ENCODE measurements at places on chromosomes 5 and 9.

- DNase-seq = no peak
Measured at GRCh38 chr5:439636-440035, 3.3 kb upstream of the EXOC3 start.

DNA sequence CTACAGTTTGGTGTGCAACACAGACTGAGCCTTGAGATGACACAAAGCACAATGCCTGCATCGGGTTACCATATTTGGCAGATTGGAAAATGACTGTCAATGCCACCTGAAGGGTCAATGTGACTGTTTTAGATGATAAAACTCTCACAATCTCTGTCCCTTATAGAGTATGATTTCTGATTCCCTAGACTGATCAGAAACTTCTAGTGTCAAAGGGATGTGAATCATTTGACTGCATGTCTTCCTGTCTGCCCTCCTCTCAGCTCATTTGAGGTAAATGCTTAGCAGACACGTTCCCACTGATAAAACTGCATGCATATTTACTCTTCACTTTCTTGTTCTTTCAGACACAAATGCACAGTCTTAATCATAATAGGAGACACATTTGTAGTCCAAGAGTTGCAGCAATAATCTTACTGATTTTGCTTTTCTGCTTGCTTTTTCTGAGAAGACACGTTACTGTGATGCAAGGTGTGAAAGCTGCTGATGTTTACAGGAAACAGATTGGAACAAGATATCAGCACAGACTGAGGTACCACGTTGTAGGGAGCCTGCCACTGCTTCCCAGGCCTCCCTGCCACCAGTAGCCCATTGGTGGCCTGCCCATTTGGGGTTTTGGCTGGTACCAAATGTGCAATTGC is 77.8 kb downstream of the GCNT4 start:
- DNase-seq = peak; percentile 33

DNA sequence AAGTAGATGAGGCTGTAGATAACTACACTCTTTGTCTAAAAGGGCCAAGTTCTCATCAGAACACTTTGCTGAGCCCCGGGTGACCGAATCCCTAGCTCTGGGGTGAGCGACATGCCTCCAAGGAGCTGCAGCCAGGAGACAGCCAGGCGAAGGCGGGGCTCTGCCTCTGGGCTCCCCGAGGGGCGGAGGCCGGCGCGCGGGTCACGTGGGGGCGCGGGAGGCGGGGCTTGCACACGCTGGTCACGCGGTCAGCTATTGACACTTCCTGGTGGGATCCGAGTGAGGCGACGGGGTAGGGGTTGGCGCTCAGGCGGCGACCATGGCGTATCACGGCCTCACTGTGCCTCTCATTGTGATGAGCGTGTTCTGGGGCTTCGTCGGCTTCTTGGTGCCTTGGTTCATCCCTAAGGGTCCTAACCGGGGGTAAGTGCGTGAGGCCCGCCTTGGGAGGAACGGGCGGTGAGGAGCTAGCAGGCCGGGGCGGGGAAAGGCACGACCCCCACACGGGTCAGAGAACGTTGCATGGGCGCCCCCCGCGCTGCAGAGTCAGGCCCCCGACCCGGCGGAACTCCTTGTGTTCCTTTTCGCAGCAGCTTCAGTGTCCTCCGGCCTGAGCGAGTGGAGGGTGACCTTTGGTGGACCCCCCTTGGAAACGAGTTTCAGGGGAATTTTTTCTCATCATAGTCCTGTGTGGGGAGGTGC is at the start of gene ATP6V0E1:
TSS of gene ATP6V0E1 (plus strand) at position 230 of the 702 bp plus-strand sequence. CDS start at position 320, 90 bp downstream.
- DNase-seq = peak; percentile 93

DNA sequence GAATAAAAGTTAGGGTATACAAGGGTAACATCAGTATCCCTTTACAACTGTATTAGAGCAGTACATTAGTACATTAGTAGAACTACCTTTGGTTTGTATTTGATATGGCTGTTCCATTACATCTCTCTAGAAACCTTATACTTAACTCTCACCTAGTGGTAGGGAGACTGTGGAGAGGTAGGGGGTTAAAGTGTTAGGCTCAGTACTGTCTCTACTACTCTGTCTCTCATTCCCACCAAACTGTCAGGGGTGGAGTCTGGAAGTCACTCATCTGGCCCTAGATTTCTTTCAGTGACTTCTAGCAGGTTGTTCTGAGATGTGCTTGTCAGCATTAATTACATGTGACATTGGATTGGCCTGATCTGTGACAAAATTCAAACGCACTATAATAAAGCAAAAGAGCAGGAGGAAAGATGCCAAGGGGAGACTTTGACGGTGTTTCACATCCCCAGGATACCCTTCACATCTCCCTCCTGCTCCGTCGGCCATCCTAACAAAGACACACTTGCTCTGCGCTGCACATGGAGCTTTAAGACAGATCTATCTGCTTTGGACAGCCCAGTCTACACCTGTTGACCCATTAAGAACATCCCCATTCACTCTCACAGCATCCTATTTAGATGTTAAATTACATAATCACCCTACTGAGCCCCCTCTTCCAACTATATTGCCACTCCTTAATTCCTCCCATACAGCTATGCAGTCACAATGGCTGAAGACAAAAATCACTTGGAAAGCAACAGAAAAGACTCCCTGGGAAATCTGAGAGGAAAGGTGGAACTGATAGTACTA is 1043.0 kb upstream of the DMAC1 start:
- DNase-seq = no peak

DNA sequence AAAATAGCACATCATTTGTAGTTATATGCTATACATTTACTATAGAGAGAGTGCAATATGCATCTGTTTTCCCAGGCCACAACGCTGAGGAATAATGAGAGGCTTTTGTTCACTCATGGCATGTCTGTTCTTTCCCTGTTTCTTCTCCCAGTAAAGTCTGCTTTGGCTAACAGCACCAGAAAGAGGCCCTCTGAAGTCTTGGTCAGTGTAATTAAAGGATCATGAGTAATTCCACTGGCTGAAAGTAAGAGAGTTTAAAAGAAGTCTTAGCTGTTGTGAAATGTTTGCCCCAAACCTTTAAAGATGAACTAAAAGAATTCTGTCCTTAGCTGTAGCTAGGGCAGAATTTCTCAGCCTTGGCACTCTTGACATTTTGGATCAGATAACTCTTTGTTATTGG is 228.8 kb downstream of the TLE4 start:
- no peak for DNase-seq

- no peak for DNase-seq
Measured at GRCh38 chr5:174752121-174752520, 27.7 kb downstream of the MSX2 start.

DNA sequence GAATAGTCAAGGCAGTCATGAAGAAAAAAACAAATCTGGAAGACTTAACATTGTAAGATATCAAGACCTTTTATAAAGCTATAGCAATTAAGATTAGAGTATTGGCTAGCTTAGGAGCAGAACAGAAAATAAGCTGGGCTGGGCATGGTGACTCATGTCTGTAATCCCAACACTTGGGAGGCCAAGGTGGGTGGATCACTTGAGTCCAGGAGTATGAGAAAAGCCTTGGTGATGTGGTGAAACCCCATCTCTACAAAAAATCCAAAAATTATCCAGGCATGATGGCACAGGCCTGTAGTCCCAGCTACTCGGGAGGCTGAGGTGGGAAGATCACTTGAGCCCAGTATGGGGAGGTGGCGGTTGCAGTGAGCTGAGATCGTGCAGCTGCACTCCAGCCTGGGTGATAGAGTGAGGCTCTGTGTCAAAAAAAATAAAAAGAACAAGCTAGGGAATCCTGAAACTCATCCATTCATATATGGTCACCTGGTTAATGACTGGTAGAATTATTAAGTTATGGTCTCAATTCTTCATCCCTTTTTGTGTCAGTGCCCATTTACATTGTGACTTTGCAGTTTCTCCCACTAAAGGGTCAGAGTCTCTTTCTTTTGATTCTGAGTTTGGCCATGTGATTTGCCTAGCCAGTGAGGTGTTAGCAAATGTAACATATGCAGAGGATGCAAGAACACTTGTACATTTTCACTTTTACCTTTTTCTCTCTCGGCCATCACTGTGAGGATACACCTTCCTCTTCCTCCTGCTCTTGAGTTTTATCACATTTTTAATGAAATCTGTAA is 144.6 kb upstream of the SGCD start:
- DNase-seq = no peak

GRCh38 chr5:32690153-32690552 is 21.0 kb upstream of the NPR3 start:
- no peak for DNase-seq

GRCh38 chr9:137582286-137582860 is 3.6 kb upstream of the DPH7 start:
- peak; percentile 21 for DNase-seq

DNA sequence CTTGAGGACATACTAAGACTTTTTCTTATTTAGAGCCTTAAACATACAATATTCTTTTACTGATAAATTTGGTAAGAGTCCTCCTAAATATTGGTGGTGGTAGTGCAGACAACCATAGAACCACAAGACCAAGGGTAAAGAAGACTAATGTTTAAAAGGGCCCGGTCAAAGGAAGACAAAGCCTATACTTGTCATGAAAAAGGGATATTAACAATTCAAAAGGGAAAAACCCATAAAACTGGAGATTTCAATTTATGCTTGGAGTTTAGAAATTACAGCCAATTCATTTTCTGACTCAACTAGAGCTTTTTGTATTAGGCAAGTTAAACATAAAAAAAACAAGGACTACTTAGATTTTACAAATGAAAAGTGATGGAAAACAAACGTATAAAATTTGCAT is 24.4 kb downstream of the FEM1C start:
- DNase-seq = no peak

DNA sequence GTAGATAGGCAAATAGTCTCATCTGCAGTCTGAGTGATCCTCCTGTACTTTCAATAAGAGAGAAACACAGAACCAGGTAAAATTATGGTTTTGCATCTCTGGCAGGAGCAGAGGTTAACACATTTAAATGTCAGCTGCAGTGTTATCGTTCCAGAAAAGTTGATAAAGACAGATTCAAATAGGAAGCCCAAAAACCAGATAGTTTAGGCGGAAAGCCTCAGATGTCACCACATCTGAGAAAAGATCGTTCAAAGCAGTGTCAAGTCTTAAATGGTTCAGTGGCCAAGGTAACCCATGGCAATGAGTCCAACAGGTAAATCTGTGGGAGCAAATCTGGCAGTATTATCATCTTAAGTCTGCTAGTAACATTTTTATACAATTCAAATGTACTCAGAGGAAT is 542.1 kb upstream of the MEF2C start:
- no peak for DNase-seq

DNA sequence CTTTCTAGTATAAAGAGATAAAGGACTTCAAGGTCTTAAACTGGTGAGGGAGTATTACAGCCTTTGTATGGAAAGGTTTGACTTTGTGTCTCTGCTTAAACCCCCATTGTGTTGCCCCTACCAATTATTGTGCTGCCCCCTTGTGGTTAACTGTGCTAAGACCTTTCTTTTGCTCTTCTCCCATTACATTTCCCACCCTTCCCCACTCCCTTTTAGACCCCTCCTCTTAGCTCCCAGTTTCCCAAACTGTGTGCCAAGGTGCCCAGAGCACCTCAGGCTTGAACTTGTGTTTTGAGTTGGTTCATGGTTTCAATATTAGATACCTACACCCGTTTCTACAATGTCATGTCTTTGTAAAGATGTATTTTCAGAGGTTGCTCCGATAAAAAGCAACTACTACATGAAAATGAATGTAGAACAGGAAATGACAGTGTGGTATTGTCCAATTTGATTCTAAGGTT is 2.9 kb downstream of the JAK2 start:
- peak; percentile 73 for DNase-seq

GRCh38 chr5:79074641-79075040 is 5.1 kb downstream of the BHMT2 start:
- DNase-seq = no peak

DNA sequence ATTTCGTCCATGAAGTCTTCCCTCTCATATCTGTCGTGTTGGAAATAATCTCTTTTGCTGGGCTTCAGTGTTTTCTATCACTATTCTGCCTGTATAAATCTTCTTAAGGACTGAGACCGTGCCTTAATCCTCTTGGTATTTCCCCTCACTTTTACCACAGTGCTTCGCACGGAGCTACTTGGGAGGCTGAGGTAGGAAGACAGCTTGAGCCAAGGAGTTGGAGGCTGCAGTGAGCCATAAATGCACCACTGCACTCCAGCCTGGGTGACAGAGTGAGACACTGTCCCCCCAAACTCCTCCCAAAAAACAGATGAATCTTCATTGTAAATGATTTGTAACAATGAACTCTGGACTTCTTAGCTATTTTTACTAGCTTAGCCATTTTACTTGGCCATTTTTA is 57.8 kb downstream of the PHAX start:
- no peak for DNase-seq

GRCh38 chr5:2877522-2877921 is 126.0 kb upstream of the IRX2 start:
- DNase-seq = no peak

Data from CD4-positive, alpha-beta T cell treated with Interleukin-12 subunit alpha and Interleukin-12 subunit beta, for 1 hour (primary cell).